ENCODE measurements at places on chromosomes 2 and 18. TPM values are rescaled to one million over a fixed set of nuclear protein-coding genes. Genes with fewer than 3 reads are reported as not detected.

- no peak for DNase-seq
Observed at GRCh38 chr2:238024986-238025385, 35.8 kb upstream of the SCLY start.

DNA sequence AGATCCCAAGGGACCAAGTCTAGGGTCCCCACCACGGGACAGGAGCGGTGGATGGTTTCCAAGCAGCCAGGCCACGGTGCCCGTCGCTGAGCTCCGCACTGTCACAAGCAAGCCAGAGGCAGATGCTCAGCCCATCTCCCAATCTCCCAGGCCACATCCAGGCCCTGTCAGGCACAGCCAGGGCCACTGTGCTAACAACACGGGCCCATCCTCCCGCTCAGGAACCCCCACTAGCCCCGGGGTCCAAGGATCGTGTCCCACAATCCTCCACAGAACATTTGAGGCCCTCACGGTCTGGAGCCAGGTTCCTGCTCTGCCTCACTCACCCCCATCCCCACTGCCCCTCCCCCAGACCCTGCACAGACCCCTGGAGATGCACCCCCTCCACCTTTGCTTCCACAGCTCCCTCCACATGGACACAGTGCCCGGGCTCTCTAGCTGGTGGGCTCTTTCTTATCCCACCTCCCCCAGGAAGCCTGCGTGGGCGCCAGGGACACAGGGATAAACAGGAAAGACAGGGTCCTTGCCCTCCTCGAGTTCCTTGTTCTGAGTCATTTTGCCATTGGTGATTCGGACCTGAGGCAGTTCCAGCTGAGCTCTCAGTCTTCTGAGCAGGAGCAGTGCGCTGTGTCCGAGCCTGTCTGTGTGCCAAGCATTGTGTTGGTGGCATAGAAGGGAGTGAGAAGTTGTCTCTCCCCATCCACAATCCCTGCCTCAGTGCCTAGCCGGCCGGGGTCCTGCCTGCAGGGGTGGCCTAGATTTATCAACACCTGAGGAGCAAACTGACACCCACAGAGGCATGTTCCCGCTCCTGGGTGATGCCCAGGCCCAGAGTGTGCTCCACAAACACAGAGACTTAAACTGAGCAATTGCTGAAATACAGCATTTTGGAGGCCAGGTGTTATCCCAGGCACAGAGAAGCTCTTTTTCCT lies 7.0 kb downstream of the CROCC2 start:
- DNase-seq, result no peak

GRCh38 chr2:205712508-205712907 lies 30.2 kb downstream of the NRP2 start:
- no peak for DNase-seq

The IL1B gene
- not detected for total RNA-seq

DNA sequence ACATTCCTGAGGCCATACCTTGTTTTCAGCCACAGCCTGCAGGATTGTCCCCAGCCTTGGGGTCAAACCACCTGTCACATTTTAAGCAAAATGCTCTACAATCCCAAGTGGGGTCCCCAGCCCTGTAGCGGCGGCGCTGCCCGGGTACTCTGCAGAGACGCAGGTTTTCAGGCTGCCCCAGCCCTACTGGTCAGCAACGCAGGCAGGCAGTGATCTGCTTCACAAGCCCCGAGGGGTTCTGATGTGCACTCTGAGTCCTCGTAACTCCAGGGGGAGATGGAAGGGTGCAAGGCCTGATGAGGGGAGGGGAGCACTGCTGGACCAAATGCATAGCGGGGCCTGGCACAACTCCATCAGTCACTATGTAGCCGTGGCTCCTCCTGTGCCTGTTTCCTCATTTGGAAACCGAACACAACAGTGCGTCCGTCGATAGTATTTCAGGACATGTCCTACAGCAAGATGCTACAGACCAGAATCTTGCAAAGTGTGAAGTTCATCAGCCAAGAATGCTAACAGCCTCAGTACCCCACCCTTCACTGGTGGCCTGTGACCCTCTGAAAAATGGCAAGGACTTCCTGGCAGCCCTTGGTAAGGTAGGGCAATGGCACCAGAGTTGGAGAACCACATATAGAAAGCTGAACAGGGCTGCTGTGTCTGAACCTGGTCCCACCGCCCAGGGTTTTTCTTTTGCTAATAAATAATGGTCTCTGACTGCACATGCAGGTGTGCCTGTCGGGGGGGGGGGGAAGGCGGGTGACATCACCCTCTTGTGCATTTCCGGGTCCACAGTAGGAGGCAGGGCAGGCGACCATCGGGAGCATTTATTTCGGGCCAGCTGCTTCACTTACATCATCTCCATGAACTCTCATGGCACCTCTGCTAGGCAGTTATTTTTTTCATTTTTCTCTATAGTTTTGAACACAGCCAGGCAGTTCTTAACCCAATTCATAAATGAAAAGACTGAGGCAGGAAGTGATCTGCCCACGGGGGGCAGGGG lies 50.6 kb upstream of the TFCP2L1 start:
- peak; percentile 50 for DNase-seq

The RBMS1 gene
- total RNA-seq, result 77.5 TPM

- DNase-seq, result no peak
Observed at GRCh38 chr2:74653589-74653984, 460 bp upstream of the SEMA4F start.

The PER2 gene
- total RNA-seq, result 12.9 TPM

DNA sequence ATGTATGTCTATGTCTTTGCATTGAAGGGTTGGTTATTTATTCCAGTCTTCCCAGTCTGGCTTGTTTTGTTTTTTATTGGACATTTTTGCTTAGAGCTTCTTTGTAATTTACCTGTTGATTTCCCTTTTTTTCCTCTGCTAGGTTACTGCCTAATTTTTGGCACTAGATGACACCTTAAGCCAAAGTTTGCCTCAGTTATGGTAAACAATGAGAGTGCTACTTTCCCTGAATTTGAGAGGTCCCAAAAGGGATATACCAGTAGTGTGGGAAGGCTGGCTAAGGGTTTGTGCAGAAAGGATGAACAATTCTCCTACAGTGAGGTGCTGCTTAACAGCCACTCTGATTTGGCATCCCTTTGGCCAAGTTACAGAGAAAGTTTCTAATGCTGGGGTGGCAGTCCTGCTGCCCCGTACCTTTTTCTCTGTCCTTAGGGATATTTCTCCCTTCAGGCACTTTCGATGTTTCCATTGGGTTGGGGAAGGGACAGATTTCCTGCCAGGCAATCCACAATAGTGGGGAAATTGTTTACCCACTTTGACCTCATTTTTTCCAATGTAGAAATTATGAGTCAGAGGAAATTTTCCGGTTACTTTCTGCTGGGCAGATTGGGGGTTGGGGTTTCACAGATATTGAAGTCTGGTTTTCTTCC lies 354.9 kb downstream of the PTPRM start:
- no peak for DNase-seq

- no peak for DNase-seq
Observed at GRCh38 chr2:233380132-233380895, 26.0 kb downstream of the DGKD start.

DNA sequence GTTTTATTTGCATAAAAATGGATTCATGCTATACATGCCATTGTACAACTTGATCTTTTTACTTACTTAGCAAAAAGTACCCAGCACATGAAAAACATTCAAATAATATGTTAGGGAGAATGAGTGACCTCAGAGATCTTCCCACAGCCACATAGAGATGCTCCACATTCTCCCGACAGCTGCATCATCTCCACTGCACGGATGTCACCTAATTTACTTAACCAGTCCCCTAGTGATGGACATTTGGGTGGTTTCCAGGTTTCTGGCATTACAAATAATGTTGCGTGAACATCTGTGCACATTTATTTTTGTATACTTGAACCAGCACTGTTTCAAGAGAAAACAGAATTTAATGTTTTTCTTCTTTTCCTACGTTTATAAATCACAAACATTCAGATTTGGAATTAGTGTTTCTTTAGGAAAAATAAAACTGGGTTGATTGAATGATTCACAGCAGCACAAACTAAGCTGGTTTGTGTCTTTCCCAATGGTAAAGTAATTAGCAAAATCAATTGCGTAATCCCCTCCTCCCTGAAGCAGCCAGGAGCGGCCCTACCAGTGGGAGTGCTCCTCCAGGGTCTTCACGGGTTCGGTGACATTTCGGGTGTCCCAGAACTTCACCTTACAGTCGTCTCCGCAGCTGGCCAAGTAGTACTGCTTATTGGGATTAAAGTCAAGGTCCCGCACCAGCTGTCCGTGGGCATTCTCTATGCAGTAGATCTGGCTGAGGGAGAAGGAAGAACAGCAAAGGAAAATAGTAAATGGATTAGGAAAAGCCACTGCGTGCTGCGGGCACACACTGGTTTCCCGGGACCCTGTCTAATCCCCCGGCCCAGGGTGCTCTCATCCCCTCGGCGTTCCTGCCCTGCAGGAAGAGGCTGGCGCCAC lies 183.9 kb downstream of the EIPR1 start:
- no peak for DNase-seq

The CPLX4 gene
- not detected for total RNA-seq

The TMEM247 gene
- not detected for total RNA-seq

GRCh38 chr18:12102136-12102842 lies 8.6 kb downstream of the ANKRD62 start:
- no peak for DNase-seq

The EGR4 gene
- total RNA-seq, result 1.2 TPM

DNA sequence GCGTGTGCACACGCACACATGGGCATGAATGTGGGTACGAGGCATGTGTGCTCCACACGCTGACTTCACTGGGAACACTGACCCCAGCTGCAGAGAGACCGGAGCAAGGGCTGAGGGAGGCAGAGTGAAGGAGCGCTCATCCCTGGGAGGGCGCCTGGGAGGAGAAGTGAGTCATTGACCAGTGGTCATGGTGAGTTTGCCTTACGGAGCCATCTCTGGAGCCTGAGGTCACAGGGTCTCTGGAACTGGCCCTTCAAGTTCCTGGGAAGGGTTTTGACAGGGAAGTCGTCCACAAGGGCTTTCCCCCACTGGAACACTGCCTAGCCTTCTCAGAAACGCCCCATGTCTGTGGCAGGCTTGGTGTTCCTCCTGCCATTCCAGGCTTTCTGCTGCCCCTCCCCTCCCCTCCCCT lies 14.3 kb upstream of the TMEM185B start:
- DNase-seq, result peak; percentile 29

GRCh38 chr18:31120594-31120993 lies 18.4 kb upstream of the DSC2 start:
- no peak for DNase-seq

DNA sequence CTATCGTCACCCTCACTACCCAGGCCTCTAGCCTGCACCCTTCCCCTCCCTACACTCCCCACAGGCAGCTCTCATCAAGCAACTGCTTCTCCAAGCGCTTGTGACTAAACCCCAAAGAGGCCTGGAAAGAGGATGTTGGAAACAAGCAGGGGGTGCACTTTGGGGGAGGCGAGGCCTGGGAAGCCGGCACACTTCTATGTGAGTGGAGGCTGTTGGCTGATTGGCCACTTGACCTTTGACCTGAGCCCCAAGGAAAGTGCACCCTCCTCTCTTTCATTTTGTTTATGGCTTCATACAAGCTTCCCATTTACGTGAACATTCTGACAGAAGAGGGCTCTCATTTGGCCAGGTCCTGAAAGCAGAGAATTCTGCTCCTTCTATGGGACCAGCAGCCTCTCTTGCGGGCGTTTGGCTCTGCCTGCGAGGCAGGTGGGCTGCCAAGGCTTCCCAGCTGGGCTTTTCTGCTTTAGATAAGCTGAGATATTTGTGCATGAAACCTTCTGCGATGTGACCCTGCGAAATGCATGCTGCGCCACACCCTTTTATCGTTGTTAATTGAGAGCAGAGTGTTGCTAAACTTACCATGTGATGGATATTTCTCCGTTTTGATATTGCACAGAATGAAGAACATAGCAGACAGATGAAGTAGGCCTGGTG lies 134.8 kb upstream of the NCK2 start:
- DNase-seq, result no peak

GRCh38 chr2:31654241-31654640 lies 73.5 kb upstream of the SRD5A2 start:
- no peak for DNase-seq

- no peak for DNase-seq
Observed at GRCh38 chr2:113858764-113859163, 31.1 kb upstream of the ACTR3 start.
